ENCODE measurements at places on chromosomes 3 and 15. TPM values are rescaled to one million over a fixed set of nuclear protein-coding genes. Genes with fewer than 3 reads are reported as not detected.

DNA sequence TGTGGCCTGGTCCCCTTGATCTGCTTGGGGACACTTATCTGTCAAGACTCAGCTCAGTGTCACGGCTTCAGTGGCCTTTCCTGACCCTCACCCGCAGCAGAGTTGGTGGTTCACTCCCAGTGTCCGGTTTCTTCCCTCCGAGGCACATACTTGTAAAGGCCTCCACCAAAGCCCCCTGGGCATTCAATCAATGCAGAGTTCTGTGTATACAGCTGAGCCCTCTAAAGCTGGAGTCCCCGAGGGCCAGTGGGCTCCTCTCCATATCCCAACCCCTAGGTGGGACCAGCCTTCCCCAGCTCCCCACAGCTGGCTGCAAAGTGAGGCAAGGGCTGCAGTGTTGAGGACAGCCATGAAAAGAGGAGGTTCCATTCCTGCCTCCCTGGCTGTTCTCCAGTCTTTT, 70.9 kb upstream of the RGMA start:
- no peaks in the 10 kb centered on the region for H3K36me3 ChIP-seq
- no peaks in the 10 kb centered on the region for H3K4me1 ChIP-seq
- no peaks in the 10 kb centered on the region for H3K27me3 ChIP-seq
- H3K4me3 ChIP-seq: no peak overlapping the region
- no peak for DNase-seq

GRCh38 chr3:25453619-25454004, 25.5 kb downstream of the RARB start:
- H3K4me1 ChIP-seq: peaks cover 30% of the 10 kb centered on the region
- no peaks in the 10 kb centered on the region for H3K36me3 ChIP-seq

DNA sequence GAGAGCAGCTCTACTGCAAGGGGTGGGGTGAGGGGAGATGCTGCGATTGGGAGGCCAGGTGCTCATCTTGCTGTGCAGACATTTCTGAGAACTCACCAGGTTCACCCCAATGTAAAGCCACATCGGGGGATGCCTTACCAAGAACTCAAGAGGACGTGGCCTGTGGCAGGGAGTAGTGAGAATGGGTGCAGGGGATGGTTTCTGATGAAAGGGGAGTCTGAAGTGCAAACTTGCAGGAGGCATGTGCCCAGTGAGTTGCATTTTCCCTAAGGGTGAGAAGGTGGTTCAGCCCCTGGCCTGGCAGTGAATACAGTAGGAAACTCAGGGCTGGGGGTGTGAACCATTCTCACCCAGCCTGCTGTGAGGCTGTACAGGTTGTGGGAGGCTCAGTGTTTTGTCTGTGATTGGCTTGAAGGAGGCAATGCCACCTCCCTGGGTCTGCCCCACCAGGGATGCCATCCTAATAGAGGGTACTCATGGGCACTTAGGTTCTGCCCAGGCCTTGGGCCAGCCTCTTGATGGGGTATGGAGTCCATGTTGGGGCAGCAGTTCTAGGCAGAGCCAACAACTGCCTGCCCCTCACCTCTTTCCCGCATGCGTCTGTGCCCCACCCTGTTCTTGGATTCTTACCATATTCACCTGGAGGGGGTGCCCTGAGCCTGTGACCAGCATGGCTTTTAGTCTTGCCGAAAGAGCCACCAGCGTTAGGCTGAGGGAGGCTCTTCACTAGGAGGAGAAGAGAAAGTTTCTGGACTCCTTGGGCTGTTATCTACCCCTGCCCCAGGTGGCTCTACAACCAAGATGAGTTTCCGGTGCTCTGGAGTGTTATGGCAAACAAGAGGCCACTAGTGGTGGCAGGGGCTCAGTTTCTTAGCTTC, 4.5 kb downstream of the HEMK1 start:
- no peak overlapping the region for H3K27ac ChIP-seq
- no peaks in the 10 kb centered on the region for H3K27me3 ChIP-seq
- DNase-seq: no peak
- H3K4me3 ChIP-seq: no peak overlapping the region
- H3K36me3 ChIP-seq: peaks cover 29% of the 10 kb centered on the region

- H3K27ac ChIP-seq: peak overlapping the region; percentile 95
- H3K4me3 ChIP-seq: peak overlapping the region; percentile 6
- H3K36me3 ChIP-seq: no peaks in the 10 kb centered on the region
- no peak for DNase-seq
Observed at GRCh38 chr3:50299929-50300680, 900 bp upstream of the HYAL3 start.

DNA sequence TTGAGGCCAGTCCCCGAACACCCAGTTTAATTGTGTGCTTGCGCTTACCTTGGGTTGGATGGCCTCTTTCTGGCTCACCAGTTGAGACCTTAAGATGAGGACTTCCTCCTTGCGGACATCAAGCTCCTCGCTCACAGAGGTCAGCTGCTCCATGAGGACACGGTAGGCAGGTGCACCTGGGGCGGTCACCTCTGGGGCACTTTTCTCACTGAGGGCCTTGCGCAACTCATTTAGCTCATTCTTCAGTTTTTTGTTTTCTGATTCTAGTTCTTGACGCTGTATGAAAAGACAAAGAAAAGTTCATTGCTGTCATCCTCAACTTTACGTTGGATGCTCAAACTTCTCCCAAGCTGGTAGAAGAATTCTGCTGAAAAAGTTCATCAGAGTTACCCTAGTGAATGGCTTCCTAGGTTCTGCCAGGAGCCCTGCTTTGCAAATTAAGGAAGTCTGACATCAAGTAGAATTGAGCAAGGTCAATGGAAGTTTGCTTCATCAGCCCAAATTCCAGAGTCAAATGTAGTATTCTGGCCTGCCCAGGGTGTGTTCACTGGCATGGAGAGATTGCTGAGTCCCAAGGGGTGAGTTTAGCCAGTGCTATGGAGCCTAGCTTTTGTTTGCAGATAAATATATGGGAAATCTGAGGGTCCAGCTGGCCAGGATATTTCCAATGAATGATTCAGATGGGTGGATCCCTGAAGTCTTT, 55.8 kb upstream of the MYO5C start:
- no peaks in the 10 kb centered on the region for H3K4me1 ChIP-seq
- H3K27ac ChIP-seq: no peak overlapping the region
- DNase-seq: no peak
- H3K36me3 ChIP-seq: peaks cover 5% of the 10 kb centered on the region
- H3K4me3 ChIP-seq: no peak overlapping the region

- peak overlapping the region; percentile 6 for H3K27ac ChIP-seq
- H3K4me1 ChIP-seq: peaks cover 11% of the 10 kb centered on the region
- no peak for DNase-seq
- no peaks in the 10 kb centered on the region for H3K36me3 ChIP-seq
- H3K4me3 ChIP-seq: no peak overlapping the region
Observed at GRCh38 chr3:138351916-138352550, 3.7 kb downstream of the MRAS start.

VIPR1 gene
- total RNA-seq: 24.8 TPM

AQR gene
- total RNA-seq: 24.7 TPM
